Stimulated activated CD8-positive, alpha-beta memory T cell treated with anti-CD3 and anti-CD28 coated beads, Interleukin-15, amount 100 ng/mL, for 1 hour (primary cell): ENCODE measurements at places on chromosomes 1 and 21.

DNA sequence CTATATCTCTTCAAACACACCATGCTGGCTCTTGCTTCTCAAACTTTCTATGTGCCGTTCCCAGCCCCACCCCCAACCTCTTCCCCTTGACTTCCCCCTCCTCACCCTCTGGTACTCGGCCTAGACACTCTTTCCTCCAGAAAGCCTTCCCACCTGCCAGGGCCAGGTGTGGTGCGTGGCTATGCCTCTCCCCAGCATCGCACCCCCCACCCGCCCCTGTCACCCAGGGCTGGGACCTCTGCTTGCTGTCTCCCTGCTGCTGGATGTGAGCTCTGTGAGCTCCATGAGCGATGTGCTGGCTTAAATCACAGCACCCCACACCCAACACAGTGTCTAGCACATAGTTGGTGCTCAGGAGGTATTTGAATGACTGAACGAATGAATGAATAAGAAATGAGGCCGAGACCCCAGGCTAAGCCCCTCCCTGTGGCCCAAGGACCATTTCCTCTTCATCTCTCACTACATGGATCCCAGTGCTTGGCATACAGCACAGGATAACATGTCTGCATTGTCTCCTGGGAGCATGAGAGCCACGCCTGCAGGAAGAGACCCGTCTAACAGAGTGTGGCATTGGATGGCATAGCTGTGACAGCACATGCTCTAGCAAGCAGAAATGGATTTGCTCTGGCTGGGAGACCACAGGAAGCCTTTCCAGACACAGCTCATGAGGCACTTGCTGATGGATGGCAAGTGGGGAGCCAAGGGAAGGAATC lies 19.7 kb downstream of the TNNT2 start:
- DNase-seq, result no peak

DNA sequence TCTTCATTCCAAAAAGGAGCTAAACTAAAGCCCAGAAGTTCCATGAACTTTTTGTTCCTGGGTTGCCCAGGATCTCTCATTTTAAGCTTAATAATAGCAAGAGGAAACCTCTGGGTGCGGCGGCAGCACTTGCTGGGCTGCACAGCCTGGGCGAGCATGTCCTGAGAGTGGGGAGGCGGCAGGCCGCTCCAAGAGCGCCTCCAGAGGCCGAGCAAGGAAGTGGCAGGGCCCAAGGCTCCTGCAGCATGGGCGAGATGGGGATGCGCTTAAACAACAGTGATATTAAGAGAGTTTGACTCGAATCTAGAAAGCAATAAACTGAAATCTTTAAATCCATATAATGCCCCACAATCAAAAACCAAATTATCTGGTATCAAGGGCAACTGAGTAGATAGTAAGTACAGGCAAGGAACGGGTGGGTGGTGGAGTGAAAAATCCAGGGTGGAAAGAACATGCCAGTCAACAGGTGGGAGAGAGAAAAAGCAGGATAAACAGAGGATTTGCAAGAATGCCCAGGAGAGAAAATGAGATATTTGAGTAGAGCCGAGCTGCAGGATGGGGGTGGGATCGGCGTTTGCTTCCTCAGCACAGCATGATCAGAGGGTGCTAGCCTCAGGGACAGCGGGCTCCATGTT lies 14.1 kb upstream of the TNR start:
- no peak for DNase-seq

- no peak for DNase-seq
These were observed 121.3 kb downstream of the CACNA1E start for GRCh38 chr1:181604482-181605249.

- no peak for DNase-seq
These were observed 110.7 kb upstream of the KIAA0040 start for GRCh38 chr1:175303201-175303707.
